Osteoblast (primary cell): ENCODE measurements at places on chromosomes 2 and 18. TPM values are rescaled to one million over a fixed set of nuclear protein-coding genes. Genes with fewer than 3 reads are reported as not detected.

Gene CHRNG
- not detected in 2 replicates for total RNA-seq

Gene SEMA4C
- total RNA-seq, result 28.0 and 29.7 TPM in 2 replicates

- no peak for DNase-seq
These were observed 12.6 kb downstream of the PPP1R1C start for GRCh38 chr2:181998041-181998835.

DNA sequence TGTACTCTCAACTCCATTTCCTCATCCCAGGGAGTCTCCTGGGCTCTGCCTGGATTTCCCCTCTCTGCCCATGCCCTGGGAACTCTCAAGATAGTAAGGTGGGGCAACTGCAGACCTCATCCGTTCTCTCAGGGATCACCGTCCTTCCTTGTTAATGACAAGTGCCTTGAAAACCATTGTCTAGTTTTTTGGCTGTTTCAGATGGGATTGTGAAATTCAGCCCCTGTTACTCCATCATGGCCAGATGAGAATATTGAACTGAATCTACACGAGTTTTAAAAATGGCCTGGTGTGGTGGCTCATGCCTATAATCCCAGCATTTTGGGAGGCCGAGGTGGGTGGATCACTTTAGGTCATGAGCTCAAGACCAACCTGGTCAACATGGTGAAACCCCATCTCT lies 665 bp upstream of the HRH4 start:
- no peak for DNase-seq

DNA sequence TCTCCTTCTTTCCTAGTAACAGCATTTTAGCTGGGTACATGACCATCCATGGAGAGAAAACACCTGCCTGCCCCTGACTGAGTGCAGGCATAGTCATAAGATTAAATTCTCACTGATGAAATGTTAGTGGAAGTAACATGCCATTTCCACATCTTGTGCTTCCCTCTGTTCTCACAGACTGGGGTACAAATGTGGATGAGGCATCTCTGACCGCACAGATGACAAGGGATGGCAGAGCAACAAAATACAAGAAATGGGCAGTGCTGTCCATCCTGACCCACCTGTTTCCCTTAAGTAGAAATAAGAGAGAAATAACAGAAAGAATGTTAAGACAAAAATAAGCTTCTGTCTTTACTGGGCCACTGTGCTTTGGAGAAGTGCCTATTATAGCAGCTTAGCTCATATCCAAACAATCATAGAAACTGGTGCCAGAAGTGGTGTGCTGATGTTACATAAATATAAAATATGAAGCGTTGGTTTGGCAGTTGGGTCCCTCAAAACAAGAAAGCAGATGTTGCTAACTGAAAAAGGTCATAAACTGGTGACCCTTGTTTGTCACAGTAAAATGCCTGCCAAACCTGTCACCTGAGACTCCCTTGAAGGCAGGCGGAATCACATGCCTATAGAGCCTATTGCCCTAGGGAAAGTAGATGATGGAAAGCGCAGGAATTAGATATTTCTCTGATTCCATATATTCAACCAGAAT lies 72.4 kb upstream of the CCDC150 start:
- no peak for DNase-seq

DNA sequence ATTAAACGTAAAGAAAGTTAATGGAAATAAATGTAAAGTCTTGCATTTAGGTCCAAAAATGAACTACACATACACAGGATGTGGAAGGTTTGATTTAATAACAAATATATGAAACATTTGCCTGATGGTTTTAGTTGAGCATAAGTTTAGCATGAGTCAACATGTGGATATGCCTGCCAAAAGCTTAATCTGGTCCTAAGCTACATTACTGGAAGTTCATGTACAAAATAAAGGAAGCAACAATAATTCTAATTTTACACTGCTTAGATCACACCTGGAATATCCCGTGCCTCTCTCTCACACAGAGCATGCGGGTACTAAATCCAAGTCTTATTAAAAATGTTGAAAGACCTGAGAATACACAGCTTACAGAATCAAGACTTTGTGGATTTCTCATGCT lies 276.5 kb upstream of the NRP2 start:
- DNase-seq, result peak; percentile 25

GRCh38 chr2:28991021-28991420 lies 9.9 kb downstream of the TOGARAM2 start:
- DNase-seq, result peak; percentile 72

- peak; percentile 88 for DNase-seq
These were observed 514 bp downstream of the BCL2L11 start for GRCh38 chr2:111121028-111121827.

- DNase-seq, result no peak
These were observed 281.1 kb upstream of the POU3F3 start for GRCh38 chr2:104572834-104573233.

- no peak for DNase-seq
These were observed 563.9 kb downstream of the DCC start for GRCh38 chr18:52903857-52904256.

DNA sequence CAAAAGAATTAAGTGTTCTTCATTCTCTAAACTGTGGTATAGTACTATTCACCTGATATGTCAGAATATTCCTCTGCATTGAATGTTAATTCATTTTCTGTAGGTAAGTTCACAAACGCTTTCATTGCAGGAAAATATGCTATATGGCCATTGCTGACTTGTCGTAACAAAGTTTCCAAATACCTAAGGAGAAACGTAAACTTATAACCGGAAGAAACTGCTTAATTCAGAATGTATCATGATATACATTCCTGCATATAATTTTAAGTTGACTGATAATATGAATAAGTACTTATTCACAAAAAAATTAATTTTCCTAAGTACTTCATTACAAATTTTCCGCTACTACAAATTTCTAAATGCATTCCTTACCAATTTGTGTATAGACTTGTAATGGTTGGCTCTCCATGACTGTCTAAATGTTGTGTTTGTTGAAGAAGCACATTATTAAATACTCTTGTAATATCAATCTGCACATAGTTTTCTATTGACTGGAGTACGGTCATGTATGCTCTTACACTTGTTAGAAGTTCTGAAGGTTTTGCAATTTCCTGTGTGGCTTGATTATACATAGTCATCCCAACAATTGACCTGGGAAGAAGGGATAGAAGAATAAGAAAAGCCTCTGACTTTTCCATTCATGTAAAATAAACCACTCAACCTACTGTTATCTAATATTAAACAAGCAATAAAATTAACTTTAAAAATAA lies 85.4 kb downstream of the NCKAP1 start:
- DNase-seq, result peak; percentile 9

DNA sequence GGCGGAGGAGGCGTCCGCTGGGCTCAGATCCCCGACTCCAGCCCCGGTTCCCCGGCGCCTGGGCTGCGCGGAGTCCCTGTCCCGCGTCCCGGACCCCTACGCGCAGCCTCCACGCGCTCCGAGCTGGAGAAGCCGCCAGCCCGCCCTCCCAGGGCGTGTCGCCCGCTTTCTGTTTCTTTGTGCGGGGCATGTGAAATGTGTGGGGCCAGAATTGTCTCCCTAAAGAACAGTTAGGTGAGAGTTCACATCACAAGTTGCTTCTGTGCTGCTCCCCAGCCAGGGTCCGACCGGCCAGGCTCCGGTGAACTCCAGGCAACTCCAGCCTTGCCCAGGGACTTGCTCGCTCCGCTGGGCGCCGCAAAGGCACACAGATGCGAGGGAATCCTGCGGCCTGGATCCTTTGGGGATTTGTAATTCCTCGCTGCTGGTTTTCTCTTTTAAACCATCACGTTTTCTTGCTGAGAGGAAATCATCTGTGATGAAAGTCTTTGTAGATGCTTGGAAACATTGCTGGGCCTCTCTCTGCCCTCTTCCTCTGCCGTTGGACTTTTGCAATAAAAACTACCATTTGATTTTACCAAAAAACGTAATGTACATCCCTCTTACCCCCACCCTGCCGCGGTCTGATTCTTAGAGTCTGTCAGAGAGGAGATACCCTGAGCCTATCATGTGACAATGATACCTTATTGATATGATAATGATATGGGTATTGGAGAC lies 631 bp downstream of the GYPC start:
- DNase-seq, result peak; percentile 91
